ENCODE measurements at places on chromosomes 1 and 21. TPM values are rescaled to one million over a fixed set of nuclear protein-coding genes. Genes with fewer than 3 reads are reported as not detected.

DNA sequence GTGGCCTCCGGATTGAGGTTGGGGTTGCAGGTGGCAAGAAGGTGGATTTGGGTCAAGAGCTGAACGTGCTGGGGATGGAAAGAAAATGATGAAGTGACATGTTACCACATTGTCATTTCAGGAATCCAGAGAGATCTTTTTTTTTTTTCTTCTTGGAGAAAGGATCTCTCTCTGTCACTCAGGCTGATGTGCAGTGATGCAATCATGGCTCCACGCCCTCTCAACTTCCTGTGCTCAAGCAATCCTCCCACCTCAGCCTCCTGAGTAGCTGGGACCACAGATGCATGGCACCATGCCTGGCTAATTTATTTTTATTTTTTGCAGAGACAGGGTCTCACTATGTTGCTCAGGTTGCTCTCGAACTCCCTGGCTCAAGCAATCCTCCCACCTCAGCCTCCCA, 80.6 kb downstream of the GON4L start:
- peak; percentile 13 for DNase-seq

- peak; percentile 86 for DNase-seq
Observed at GRCh38 chr1:12593621-12594066, 24.4 kb downstream of the DHRS3 start.

The ADGRL2 gene
- 55.4 TPM for total RNA-seq

DNA sequence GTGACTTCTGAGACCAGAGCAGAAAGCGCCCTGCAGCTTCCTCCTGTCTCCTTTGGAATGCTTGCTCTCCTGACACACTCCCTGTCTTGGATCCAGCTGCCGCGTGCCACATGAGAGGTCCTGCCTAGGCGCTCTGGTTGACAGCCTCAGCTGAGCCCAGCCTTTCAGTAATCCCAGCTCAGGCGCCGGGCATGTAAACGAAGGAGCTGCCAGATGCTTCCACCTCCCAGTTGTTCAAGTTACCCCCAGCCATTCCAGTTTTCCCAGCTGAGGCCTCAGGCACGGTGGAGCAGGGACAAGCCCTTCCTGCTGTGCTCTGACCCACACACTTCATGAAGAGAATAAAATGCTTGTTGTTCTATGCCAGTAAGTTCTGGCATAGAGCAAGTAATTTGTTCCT, 14.3 kb upstream of the CD34 start:
- DNase-seq, result no peak

GRCh38 chr1:178664278-178664677, 60.8 kb upstream of the RALGPS2 start:
- no peak for DNase-seq

GRCh38 chr1:26252718-26253117, 18.7 kb downstream of the CEP85 start:
- DNase-seq, result no peak

The KMO gene
- under 0.01 TPM for total RNA-seq

The EDN2 gene
- not detected for total RNA-seq

DNA sequence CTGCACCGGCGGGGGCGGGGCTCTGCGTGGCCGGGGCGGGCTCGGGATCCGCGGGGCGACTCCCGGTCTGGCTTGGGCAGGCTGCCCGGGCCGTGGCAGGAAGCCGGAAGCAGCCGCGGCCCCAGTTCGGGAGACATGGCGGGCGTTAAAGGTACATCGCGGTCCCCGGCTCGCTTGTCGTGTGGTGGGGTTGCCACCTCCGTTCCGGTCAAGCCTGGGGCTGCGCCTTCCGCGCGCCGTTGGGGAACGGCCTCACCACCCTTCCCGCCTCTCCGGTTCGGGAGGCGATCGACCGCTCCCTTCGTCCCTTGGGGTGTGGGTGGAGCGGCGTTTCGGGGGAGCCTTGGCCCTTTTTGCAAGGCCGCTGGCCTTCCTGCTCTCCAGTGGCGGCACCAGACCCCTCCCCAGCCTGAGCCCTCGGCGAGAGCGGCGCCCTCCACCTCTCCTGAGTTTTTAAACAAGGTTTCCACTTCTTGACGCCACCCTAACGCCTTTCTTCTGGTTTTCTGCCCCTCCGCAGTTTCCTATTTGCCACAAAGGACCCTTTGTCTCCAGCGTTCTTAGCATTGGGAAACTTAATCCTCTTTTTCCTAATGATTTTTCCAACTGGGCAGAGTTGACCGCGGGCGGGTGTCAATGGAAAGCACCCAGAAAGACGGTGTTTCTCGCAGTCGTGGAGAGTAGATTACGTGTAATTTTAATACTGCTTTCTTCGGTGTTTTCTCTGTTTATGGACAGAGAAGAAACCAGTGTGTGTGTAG, at the start of the genes LEPR and LEPROT:
LEPR (plus strand) TSS at position 79 of the 761 bp plus-strand sequence. CDS start 144,898 bp downstream, outside the sequence.
LEPROT (plus strand) TSS at position 79 of the 761 bp plus-strand sequence; CDS start at position 136, 57 bp downstream.
- peak; percentile 93 for DNase-seq

The OPRD1 gene
- not detected for total RNA-seq

DNA sequence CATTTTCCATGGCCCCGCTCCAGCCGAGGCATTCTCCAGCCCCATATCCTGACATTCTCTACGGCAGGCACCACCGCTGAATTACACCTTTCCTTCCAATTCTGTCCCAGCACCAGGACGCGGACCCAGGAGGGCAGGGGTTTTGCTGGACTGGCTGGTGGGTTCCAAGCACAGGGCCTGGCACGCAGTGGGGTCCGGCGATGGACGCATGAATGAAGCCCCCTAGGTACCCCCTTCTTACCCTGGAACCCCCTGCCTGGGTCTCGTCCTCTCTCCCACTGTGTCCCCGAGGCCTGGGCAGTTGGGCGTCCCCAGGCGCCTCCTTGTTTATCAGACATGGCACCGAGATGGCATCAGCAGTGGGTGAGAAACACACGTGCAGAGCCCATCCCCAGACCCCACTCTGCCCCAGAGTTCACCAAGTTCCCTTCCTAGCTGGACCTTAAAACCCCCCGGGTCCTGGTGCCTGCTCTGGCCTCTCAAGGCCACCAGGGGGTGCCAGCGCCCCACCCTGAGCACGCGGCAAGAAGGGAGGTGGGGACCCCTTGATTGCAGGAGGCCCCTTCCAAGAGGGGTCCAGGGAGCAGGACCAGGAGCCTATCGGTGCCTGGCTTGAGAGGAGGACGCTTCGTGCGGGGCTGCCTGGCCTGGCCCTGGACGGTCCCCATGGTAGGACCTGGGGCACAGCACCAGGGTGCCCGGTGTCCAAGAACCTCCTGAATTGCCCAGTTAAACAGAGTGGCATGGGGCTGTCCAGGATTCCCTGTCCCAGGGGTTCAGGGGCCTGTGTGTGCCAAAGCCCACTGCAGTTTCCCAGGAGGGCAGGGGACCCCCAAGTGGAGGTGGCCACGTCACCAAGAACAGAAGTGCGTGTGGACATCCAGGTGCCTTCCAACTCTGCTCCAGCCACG, 46.1 kb downstream of the MEGF6 start:
- peak; percentile 97 for DNase-seq

- DNase-seq, result no peak
Observed at GRCh38 chr1:89836252-89837035, 15.6 kb downstream of the LRRC8D start.

DNA sequence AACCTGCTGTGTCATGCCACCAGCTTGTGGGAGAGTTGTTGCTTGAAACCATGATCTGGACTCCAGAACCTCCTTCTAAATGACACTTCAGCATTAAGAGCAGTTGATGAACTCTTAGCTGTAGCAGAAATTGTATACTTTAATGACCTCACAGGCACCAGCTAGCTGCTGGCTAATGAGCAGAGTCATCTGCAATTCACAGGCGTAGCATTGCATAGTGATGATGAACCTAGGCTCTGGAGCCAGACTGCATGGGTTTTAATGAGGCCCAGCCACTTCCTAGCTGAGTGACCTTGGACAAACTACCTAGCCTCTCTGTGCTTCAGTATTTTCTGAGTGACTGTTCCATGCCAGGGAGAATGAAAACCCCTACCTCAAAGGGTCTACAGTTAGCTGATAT, 407.1 kb downstream of the LMO4 start:
- no peak for DNase-seq

DNA sequence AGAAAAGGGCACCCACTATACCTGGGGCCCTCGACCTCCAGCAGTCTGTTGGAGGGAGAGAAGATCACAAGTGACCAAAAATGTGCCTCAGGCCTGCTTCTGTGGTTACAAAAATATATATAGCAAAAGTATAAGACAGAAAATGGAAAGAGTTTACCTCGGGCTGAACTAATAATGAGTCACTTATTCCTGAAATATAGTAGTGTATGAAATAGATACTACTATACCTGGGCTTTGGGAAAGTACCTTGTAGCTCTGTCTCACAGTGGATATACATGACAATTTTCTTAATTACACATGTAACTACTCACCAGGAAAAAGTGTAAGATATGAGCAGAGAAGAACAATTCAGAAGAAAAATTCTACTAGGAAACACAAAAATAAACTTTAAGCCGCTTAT, 7.3 kb upstream of the APCS start:
- DNase-seq, result no peak

- no peak for DNase-seq
Observed at GRCh38 chr1:62891956-62892562, 108.1 kb downstream of the ATG4C start.

The TMEM35B gene
- total RNA-seq, result 23.0 TPM

DNA sequence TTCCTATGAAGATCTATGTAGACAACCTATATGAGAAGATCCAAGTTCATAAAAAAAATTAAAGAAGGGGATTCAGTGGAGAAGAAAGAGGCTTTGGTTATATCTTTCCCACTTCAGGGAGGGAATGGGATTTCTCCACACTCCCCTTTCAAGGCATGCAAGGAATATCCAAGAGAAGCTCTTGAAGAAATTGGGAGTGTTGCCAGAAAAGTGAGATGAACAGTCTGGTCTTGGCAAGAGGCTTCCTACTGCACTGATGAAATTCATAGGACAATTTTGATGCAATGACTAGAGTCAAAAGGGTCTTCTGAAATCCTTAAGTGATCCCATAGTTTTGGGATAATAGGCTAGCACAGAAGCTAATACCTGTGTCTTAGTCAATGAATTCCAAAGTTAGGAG, 153.0 kb downstream of the KCTD3 start:
- no peak for DNase-seq

- no peak for DNase-seq
Observed at GRCh38 chr1:158035976-158036583, 42.6 kb downstream of the KIRREL1 start.

The BCL2L15 gene
- total RNA-seq, result 0.36 TPM

The KRTAP13-2 gene
- not detected for total RNA-seq

- DNase-seq, result no peak
Observed at GRCh38 chr1:97797403-97798183, 123.2 kb downstream of the DPYD start.

- no peak for DNase-seq
Observed at GRCh38 chr1:17895986-17896385, 140.9 kb downstream of the ACTL8 start.

DNA sequence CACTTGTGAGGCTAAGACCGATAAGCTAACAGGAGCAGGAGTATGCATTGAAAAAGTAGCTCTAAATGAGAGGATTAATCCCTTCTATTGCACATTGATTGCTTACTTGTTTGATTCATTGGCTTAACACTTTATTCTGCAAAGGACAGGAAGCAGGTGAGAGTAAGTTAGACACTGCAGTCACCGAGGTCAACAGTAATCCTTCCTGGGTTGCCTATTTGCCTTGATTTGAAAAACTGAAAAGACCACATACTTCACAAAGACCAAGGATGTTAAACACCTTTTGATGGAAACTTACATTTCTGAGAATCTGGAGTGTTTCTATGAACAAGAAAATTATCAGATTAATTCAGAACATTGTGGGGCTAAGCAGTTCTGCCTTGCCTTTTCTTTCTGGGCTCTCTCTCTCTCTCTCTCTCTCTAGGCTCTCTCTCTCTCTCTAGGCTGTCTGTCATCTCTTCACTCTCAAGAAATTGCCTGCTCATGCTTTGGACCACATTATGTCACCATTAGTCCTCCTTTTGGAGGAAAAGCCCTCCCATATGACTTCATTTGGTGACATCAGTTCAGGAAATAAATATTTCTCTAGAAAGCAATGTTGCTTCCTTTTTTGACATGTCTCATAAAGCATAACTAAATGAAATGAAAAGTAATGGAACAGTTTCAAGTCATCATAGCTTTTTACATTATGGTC, 103.8 kb downstream of the TNFSF18 start:
- no peak for DNase-seq

Data from osteoblast (primary cell).